HCT116 (cell line): ENCODE measurements at places on chromosomes 4 and X. TPM values are rescaled to one million over a fixed set of nuclear protein-coding genes. Genes with fewer than 3 reads are reported as not detected.

DNA sequence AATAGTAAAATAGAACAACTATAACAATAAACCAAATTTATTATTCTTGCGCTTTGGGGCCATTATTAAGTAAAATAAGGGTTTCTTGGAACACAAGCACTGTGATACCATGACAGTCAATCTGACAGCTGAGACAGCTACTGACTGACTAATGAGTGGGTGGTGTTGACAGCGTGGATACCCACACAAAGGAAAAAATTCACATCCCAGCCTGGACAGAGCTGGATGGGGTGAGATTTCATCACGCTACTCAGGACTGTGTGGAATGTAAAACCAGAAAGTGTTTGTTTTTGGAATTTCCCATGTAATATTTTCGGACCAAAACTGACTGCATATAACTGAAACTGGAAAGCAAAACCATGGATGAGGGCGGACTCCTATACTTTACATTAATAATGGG lies 48.8 kb downstream of the IGFBP7 start:
- no peak for DNase-seq

GRCh38 chr4:48175328-48175727 lies 41.3 kb upstream of the TXK start:
- DNase-seq: no peak

- DNase-seq: no peak
These were observed 42.7 kb downstream of the TMEM156 start for GRCh38 chr4:38989487-38989886.

DNA sequence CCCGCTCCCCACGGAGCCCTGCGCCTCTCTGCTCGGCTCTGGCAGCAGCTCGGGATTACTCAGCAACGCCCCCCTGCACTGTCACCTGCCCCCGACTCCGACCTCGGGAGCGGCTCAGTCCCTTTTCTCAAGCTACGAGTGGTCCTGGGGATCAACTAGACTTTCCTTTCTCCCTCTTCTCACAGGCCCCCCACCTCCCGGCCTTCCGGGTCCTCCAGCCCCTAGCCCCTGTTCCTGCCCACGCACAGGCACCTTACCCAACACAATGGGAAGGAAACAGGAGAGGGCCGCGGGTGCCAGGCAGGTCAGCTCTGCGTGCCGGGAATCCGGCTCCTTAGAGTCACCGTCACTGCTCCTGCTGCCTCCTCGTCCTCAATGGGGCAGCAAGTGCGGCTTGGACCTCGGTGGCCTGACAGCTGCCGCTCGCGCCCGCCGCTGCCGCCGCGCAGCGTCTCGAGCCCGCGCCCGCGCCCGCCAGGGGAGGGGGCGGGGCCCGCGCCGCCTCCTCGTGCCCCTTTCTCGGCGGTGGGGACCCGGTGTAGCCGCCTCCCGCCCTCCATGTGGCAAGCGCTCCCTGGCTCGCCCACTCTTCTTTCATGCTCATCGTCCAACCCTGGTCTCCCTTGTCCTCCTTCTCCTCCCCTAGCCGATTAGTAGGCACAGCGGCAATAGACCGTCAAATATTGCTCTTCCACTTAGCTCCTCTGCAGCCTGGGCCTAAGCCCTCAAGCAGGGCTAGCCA lies at the start of gene RAB9B:
TSS of gene RAB9B (minus strand) at position 455 of the 742 bp plus-strand sequence. CDS start 6,473 bp downstream, outside the sequence.
- no peak for DNase-seq

DNA sequence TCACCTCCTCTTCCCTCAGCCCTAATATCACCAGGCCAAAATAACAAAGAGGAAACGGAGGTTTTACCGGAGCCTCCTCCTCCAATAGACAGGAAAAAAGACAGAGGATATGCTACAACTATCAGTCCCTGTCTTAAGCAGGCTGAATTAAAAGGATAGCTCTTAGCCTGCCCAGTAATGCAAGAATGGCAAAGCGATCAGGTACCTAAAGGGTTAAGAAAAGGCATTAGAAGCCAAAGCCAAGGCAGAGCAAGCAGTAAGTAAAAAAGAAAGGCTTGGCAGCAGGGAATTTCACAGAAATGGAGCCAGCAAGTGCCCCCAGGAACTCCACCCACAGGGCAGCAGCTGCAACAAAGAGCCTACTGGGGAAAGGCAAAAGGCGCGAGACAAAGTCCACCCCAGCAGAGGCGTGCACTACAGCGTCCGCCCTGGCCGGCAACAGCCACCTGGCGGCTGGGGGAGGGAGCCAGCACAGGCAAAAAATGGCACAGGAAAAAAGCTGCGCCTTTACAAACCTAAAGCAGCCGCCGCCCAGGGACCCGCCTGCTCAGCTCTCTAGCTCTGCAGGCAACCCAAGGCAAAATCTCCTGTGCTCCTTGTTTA lies 220.6 kb upstream of the ZC4H2 start:
- no peak for DNase-seq

DNA sequence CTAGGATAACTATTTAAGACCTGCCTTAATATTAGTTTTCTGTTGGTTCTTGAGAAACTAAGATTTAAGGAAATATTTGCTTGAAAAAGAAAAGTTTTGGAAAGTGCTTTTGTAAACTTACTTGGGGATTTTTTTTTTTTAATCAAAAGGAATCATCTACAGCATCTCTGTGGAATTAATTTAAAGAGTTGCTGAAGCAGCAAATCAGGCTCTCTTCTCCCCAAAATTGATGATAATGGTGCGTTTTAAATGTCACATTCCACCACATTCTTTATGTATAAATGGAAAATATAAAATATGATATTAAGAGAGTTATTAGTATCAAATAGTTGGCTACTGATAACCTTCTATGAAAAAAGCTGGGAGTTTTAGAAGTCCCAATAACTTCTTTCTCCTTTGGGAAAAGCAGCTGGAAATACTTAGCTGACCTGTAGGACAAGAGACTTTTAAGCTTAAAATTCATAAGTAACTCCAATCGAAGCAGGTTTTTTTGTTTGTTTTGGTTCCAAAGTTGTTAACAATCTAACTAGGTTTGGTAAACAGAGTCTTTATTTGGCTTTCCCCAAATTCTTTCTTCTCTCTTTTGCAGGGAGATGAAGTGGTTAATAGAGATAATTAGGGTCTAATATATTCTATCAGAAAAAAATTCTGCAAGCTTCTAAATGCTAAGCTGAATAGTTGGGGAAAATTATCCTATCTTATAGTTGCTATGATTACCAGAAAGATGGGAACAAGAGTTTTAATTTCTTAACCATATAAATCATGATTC lies 4.4 kb downstream of the KLF3 start:
- DNase-seq: no peak

DNA sequence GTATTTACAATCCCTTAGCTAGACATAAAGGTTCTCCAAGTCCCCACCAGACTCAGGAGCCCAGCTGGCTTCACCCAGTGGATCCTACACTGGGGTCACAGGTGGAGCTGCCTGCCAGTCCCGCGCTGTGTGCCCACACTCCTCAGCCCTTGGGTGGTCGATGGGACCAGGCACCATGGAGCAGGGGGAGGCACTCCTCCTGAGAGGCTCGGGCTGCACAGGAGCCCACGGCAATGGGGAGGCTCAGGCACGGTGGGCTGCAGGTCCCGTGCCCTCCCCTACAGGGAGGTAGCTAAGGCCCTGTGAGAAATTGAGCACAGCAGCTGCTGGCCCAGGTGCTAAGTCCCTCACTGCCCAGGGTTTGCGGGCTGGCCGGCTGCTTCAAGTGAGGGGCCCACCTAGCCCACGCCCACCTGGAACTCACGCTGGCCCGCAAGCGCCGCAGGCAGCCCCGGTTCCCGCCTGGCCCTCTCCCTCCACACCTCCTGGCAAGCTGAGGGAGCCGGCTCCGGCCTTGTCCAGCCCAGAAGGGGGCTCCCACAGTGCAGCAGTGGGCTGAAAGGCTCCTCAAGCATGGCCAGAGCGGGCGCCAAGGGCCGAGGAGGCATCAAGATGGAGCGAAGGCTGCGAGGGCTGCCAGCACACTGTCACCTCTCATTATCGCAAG lies 113.9 kb downstream of the PRDM5 start:
- DNase-seq: no peak

Gene TMPRSS11B
- not detected for total RNA-seq

Gene ZNF157
- total RNA-seq: not detected
